Uterine smooth muscle cell (primary cell): ENCODE measurements at places on chromosomes 7 and 10. TPM values are rescaled to one million over a fixed set of nuclear protein-coding genes. Genes with fewer than 3 reads are reported as not detected.

TRRAP gene
- total RNA-seq: 21.8 and 23.2 TPM in 2 replicates

ACSM6 gene
- total RNA-seq: not detected in 2 replicates

MLXIPL gene
- total RNA-seq: not detected in 2 replicates

DNAJC12 gene
- total RNA-seq: 2.4 and 2.8 TPM in 2 replicates
